ENCODE measurements at places on chromosomes 2 and 18.
A peak's percentile ranks its signal among the peaks of the same experiment; 100 is the strongest.

- no peak for DNase-seq
Measured at GRCh38 chr2:54370405-54371104, 85.6 kb upstream of the SPTBN1 start.

DNA sequence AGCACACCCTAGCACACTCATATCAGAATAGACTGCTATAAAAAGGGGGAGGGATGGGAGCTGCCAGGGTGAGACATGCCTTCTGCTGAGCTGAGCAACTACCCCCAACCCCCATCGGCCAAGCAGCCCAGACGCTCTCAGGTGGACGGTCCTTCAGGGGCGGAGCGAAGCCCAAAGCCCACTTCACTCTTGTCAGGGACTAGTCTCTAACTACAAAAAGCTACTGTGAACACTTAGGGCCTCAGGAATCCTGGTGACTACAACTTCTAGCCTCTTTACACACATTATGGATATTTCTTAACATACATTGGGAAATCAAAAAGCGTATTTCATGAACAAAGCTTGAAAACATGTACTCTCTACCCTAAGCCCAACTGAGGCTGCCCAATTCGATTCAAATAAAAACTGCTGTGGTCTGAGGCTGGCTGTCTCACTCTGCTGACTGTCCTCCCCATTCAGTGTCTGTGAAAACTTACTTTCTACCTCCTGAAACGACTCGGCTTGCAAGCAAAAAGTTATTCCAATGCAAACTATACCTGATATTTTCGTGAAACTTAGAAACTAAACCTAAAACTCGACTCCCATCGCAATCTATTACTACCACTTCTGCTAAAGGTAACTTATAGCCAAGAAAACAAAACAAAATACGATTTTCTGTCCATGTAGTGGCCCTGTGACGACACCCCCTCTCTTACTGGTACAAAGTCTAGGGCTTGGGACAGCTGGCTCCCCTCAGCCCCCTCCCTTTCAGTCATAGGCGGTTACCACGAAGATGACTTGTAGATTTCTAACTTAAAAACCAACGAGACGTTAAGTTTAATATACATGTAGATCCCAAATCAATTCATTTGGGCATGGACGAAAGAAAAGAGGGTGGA is 1.2 kb downstream of the SERTAD2 start:
- DNase-seq: no peak

DNA sequence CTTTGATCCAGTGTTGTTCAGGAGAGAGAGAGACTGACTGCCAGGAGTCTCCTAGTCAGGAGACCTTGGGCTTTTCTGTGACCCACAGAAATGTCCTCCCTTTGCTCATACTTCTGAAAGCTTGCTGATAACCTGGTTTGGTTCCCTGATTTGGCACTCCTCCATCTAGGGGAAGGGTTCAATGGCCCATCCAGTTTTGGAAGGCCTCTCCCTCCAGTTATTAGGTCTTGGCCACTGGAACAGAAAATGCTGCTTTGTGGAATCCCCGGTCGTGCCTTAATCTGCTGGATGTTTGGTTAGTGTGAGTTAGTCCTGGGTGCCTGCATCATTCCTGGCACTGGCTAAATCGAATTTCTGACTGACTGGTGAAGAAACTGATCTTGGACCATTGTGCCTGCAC is 35.7 kb downstream of the KDM3A start:
- no peak for DNase-seq

- peak; percentile 69 for DNase-seq
Measured at GRCh38 chr2:72136331-72136730, 11.3 kb downstream of the CYP26B1 start.

GRCh38 chr18:61770279-61770678 is 122.5 kb downstream of the RNF152 start:
- DNase-seq: no peak

GRCh38 chr2:46024146-46024779 is 272.9 kb upstream of the EPAS1 start:
- DNase-seq: no peak

DNA sequence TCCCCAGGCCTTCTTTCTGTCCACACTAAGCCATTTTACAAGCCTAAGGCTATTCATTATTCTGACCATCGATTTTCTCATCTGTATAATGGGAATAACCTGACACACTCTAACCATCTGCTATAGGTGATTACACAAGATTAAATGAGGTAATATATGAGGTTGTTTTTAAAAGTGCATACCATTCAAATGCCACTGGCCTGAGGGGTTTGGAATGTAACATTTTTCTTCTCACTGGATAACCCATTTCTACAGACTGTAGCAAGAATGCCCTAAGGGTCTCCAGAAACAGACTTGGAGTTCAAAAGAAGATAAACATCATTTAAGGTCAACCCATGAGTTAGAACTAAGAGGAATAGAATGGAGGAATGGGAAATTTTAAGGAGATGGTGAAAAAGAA is 111.7 kb upstream of the SETBP1 start:
- no peak for DNase-seq

GRCh38 chr2:218780851-218781690 is 876 bp upstream of the CYP27A1 start:
- no peak for DNase-seq

DNA sequence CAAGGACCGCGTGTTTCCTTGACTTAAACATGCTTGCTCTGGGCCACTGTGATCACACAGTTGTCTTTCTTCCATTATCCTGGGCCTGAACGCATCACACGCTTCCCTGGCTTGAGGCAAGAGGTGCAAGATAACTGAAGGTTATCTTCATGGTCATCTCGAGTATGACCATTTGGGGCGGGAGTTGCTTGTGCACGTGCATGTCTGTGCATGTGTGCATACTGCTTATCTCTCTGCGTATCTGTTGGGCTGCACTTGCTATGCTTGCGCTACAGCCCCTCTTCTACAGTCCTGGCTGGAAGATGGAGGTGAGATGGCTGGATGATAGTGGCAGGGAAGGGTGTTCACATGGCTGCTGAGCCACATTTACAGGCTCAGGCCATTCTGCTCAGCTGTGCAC is 27.2 kb upstream of the EFR3B start:
- no peak for DNase-seq

- DNase-seq: no peak
Measured at GRCh38 chr2:98383166-98383565, 36.9 kb downstream of the CNGA3 start.

- no peak for DNase-seq
Measured at GRCh38 chr2:21270708-21271122, 146.9 kb downstream of the TDRD15 start.

- DNase-seq: no peak
Measured at GRCh38 chr2:152385650-152386049, 50.7 kb downstream of the FMNL2 start.

GRCh38 chr18:1062588-1062987 is 157.9 kb downstream of the ADCYAP1 start:
- no peak for DNase-seq

DNA sequence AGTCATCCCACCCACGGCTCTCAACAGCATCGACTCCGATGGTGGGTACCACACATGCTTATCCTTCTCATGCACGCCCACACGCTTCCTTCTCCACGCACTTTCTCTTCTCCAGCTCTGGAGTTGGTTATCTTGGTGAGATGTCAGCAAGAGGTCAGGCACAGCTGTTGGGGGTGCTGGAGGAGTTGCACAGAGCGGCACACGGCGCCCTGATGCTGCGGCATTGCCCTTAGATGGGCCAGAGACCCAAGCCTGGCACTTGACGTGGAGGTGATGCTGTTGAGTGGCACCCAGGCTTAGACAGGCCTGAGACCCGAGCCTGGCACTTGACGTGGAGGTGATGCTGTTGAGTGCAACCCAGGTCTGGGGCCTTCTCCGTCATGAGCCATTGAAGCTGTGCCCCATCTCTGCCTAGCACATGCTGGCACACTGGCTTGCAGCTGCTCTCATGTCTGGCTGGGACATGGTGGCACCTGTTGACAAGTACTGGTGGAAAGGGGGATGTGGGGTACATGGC is 83.2 kb downstream of the DGKD start:
- DNase-seq: no peak

- DNase-seq: no peak
Measured at GRCh38 chr2:178110681-178111080, 1.6 kb upstream of the RBM45 start.

GRCh38 chr2:120365236-120365793 is 19.4 kb downstream of the INHBB start:
- no peak for DNase-seq

DNA sequence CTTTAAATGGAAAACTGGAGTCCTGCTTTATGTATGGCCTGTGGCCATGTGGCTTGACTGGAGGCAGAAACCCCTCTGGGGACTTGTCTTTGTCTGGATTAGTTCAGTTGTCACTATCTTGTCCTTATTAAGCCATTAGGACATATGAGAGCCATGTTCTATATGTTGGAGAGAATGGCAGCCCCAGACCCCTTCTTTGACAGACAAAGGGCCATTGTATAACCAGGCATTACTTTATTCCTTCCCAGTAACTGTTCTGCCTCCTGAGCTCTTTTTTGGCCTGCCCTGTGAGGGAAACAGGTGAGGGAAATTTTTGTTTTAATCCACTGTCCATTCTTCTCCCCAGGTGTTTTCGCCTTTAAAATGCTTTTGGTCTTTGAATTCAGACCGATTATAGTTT is 43.3 kb downstream of the FSHR start:
- DNase-seq: no peak

GRCh38 chr2:76448956-76449355 is 738.2 kb upstream of the GCFC2 start:
- no peak for DNase-seq

- DNase-seq: no peak
Measured at GRCh38 chr2:112829101-112829960, 7.2 kb downstream of the IL1B start.

- no peak for DNase-seq
Measured at GRCh38 chr2:14547830-14548229, 84.7 kb upstream of the LRATD1 start.

- DNase-seq: no peak
Measured at GRCh38 chr2:14047491-14047890, 585.0 kb upstream of the LRATD1 start.

- peak; percentile 15 for DNase-seq
Measured at GRCh38 chr2:219636144-219636915, 8.9 kb downstream of the SLC4A3 start.

DNA sequence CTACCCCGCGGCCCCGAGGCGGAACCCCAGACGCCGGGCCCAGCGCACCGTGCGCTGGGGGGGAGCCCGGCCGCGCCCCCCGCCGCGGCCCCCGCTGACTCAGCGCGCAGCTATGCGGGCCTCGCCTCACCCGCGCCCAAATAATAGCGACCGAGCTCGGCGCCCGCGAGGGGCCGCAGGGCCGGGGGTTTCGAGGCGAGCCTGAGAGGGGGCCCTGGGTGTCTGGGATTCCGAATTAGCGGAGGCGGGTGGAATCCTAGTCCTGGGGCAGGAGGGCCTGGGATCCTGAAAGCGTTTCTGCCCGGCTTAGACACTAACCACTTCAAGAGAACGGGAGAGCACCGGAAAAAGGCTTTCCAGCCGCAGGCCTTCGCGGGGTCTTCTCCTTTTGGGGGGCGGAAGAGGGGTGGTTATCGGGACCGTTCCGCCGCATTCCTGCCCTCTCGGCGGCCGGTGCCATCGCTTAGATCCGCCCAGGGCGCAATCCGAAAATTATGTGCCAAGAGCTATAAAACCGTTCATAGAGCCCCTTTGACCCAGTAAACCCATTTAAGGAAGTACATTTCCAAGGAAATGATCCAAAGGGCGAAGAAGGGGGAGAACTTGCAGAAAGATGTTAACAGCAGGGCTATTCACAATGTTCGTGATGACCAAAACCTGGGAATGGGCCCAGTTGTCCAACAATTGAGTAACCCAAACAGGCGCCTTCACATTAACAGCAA is 681 bp upstream of the ROCK2 start:
- peak; percentile 86 for DNase-seq

DNA sequence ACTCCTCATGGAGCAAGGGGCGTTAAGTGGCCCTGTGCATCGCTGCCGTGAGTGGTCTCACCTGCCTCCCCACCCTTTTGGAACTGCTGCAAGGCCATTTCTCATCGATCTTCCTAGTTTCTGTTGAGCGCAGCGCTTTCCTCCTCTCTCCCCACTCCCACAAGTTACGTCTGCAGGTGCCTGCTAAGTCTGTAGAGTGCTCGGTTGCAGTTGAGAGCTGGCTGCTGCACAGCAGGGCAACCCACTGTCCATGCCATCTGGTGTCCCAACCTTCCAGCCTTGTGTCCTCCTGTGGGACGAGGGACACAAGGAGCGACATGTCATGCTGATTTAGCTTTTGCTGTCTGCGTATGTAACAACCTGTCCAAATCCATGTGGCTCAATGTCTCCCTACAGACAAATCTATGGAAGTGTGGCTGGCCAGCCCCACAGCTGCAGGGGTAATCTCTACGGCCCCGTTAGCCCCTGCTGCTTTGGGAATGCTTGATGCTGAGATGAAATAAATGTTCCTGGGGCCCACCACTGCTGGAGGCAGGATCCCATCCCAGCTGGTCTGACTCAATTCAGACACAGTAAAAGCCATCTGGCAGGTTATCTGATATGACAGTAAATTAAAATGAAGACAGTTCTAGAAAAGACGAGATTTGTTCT is 68.1 kb upstream of the TCF7L1 start:
- DNase-seq: no peak

DNA sequence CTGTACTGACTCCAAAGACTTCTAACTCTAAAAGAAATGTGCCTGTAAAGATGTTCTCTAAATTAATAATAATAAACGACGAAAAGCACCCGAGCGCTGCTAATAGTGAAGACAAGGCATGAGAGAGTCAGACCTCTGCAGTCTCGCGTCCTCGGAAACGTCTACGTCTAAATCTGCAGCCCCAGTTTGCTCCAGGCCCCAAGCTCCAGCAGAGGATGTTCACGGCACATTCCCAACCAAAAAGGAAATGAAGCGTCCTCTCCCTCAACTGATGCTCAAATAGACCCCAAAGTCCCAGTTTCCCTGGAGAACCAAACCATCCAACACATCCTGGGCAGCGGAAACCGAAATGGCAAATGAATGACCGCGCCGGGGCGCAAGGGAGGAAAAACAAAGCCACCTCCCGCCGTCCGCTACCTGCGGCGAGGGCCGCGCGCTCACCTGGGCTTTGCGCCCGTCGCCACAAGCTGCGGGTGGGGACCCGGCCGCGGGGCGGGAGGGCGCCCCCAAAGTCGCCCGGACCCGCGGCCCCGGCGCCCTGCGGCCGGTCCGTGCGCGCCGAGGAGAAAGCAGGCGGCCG is 47.1 kb upstream of the CCDC150 start:
- peak; percentile 77 for DNase-seq

DNA sequence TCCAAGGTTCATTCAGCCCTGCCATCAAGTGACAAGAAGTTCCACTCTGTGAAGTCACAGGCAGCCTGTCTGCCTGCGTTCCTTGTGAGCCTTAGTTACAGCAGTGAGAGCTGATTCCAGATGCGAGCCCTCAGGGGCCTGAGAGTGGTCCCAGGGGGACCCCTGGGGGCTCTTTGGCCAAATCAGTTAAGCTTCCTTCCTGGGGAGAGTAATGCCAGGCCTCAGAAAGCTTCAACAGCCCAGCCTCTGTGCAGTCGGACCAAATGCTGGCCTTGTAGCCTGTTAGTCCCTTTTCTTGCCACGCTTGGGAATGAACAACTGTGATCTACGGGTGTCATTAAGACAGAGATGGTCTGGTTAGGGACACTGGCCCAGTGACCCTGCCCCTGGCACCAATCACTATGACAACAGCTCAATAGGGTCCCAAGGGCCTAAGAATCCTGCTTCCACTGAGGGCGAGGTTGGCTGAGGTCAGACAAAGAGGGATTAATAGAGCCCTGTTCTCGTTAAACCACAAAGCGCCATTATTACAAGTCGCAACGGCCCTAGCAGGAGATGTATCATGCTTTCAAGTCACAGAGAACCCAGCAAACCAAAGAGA is 50.9 kb downstream of the HS1BP3 start:
- DNase-seq: peak; percentile 27
